ENCODE measurements at places on chromosomes 6 and 20. TPM values are rescaled to one million over a fixed set of nuclear protein-coding genes. Genes with fewer than 3 reads are reported as not detected.

The UFL1 gene
- 19.5 TPM for total RNA-seq

The PRDM13 gene
- not detected for total RNA-seq

DNA sequence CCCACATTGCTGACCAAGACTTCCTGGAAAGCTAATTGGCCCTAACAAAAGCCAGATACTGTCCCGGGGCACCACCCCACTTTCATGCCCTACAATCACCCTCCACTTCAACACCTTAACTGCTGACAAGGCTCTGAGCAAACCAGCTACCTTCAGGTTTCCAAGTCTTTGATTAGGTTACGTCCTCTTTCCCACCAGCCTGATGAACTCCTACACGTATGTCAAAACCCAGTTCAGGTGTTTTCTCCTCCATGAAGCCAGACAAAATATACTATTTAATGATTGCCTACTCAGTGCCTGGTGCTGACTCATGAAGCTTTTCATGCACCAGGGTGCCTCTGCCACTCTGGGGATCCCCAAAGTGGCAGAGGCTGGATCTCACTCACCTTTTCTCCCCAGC, 58.6 kb downstream of the CDH22 start:
- no peak overlapping the region for H3K4me3 ChIP-seq
- no peaks in the 10 kb centered on the region for H3K36me3 ChIP-seq
- DNase-seq = no peak
- H3K27ac ChIP-seq = no peak overlapping the region
- H3K4me1 ChIP-seq = no peaks in the 10 kb centered on the region
- H3K27me3 ChIP-seq = peaks cover 64% of the 10 kb centered on the region

DNA sequence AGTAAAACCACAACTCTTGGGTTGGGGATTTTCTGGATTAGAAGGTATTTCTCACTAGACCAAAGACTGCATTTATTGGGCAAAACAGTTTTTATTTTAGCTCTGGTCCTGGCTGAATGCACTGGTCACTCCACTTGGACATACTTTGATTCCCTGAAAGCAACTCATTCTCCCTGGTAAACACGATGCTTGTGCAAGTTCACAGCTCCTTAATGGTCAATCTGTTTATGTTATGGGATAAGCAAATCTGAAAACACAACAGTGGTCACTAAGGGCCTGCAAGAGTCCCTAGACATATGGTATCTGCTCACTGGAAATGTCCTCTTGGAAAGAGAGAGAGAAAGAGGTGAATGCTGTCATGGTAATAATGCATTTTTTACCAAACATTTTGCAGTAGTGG, 559.8 kb downstream of the CDH26 start:
- no peaks in the 10 kb centered on the region for H3K36me3 ChIP-seq
- no peak for DNase-seq
- no peaks in the 10 kb centered on the region for H3K4me1 ChIP-seq
- H3K27ac ChIP-seq = no peak overlapping the region

The BNIP5 gene
- total RNA-seq = not detected

The LGSN gene
- total RNA-seq = 0.25 TPM

The DACT2 gene
- total RNA-seq = not detected

The KCNS1 gene
- total RNA-seq = 2.3 TPM

DNA sequence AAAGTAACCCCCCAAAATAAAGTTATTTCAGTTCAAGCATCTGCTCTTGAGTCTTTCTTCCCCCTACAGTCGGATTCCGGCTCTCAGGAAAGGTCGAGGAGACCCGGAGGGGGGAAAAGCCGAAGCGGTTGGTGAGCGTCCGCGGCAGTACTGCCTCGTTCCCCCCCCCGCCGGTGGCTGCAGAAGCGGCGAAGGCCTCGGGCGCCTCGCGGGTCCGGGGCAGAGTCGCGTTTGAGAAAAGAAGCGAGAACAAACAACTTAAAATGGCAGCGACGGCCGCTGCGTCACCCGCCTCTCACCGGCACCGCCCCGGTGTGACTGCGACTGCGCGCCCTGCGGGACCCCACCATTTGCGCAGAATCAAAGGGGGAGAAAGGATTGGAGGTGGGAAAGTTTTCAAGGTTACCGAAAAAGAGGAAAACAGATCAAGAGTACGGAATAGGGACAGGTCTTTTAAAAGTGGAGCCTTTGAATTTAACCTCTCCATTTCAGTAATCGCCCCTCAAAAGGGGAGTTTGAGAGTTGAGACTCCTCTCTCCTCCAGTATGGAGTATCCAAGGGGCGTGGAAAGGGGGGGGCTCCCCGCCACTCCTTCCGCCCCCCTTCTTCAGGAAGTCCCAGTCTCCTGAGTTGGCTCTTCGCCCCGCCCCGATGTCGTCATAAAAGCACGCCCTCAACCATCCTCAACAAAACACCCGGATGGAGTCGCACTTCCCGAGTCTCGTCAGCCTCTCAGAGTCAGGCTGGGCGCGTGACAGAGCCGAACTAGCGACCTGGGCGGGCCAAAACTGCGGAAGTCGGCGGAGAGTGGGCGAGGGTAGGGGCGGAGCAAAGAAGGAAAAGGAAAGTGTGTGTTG, 1.9 kb upstream of the C6orf62 start:
- H3K27me3 ChIP-seq = no peaks in the 10 kb centered on the region
- peaks cover 7% of the 10 kb centered on the region for H3K36me3 ChIP-seq
- H3K27ac ChIP-seq = peak overlapping the region; percentile 100
- peak; percentile 99 for DNase-seq
- peak overlapping the region; percentile 98 for H3K4me3 ChIP-seq

The HEY2 gene
- total RNA-seq = 1.0 TPM

The MEP1A gene
- total RNA-seq = not detected

The HAO1 gene
- total RNA-seq = 0.20 TPM

The RGL2 gene
- 38.9 TPM for total RNA-seq

DNA sequence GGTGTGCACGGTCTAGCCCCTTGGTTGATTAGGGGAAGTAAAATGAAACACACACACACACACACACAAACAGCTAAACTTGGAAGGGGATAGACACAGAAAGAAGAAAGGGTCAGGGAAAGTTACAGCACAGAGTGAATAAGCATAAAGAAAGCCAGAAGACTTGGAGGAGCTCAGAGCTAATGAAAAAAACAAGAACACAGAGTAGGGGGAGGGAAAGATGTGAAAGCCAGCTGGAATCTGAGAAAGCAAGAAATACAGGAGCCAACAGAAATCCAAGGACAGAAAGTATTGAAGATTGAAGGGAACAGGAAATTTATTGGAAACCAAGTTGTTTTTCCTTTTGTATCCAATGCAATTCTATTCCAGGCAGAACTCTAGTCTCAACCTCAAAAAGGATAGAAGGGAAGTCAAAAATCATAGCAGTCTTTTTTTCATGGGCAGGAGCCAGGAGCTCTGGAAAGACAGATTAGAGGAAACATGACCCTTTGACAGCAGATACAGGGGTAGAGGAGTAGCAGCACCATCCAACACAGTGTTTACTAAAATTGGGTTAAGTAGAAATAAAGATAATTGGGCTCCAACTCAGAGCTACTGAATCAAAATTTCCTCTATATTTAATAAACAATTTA, 10.1 kb downstream of the HMGCLL1 start:
- H3K27ac ChIP-seq = no peak overlapping the region
- DNase-seq = no peak
- H3K36me3 ChIP-seq = no peaks in the 10 kb centered on the region
- H3K4me3 ChIP-seq = no peak overlapping the region
- H3K4me1 ChIP-seq = no peaks in the 10 kb centered on the region
- no peaks in the 10 kb centered on the region for H3K27me3 ChIP-seq

DNA sequence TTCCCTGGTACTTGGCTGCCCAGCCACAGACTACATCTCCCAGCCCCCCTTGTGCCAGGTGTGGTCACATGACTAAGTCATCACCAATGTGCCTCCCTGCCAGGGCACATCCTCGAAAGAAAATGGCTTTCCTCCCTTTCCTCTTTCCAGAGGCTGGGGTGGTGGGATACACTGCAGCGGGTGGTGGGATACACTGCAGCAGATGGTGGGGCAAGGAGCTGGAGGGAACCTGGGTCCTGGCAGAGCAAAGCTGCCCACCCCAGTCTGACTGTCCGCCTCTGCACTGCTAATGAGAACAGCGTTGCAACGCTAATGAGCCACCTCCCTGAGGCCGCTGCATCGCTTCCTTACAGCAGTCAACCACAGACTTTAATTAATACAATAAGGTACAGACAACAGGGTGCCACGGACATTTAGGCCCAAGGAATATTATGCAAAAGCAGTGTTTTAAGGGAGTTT, 125.3 kb downstream of the PREX1 start:
- no peak overlapping the region for H3K4me3 ChIP-seq
- no peaks in the 10 kb centered on the region for H3K27me3 ChIP-seq
- no peak overlapping the region for H3K27ac ChIP-seq
- peaks cover 4% of the 10 kb centered on the region for H3K4me1 ChIP-seq
- DNase-seq = no peak

GRCh38 chr6:87224971-87225370, 69.6 kb downstream of the ZNF292 start:
- no peaks in the 10 kb centered on the region for H3K27me3 ChIP-seq
- no peak overlapping the region for H3K27ac ChIP-seq
- no peak for DNase-seq
- no peaks in the 10 kb centered on the region for H3K4me1 ChIP-seq

The LY6G6C gene
- 0.66 TPM for total RNA-seq

The PAK5 gene
- total RNA-seq = 0.19 TPM

The MAP7 gene
- 3.3 TPM for total RNA-seq

DNA sequence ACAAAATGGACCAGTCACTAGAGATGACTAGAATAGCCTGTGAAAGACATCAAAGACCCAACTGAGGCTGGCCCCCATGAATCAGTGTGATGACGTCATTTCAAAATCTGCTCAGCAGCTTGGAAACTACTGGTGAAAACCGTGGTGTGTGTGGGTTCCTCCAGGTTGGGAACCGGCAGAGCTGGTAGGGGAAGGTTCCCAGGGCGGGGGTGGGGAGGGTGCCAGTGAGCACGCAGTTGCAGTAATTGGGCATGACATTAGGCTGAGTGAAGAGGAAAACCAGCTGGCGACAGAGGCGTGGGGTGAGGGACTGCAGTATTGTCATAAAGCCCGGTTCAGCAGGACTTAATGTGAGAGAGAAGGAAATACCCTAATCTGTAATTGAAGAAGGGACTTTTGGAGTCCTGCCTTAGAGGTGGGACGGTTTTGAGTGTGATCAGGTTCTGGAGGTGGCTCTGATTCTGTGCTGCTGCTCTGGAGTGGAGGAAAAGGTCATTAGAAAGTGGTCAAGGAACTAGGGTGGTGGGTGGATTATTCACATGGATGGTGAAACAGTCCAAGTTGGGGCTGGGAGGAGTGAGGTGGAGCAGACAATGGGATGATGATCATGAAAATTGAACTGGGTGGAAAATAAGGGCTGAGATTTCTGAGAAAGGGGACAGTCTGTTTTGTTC, 52.0 kb upstream of the MTHFD1L start:
- no peaks in the 10 kb centered on the region for H3K36me3 ChIP-seq
- peak overlapping the region; percentile 44 for H3K27ac ChIP-seq
- H3K4me1 ChIP-seq = peaks cover 15% of the 10 kb centered on the region
- peak; percentile 70 for DNase-seq

- H3K4me1 ChIP-seq = no peaks in the 10 kb centered on the region
- no peak for DNase-seq
Measured at GRCh38 chr6:20461576-20461975, 59.9 kb downstream of the E2F3 start.

GRCh38 chr6:44665143-44665542, 277.6 kb downstream of the CDC5L start:
- H3K4me3 ChIP-seq = no peak overlapping the region
- H3K27ac ChIP-seq = no peak overlapping the region
- DNase-seq = no peak
- no peaks in the 10 kb centered on the region for H3K36me3 ChIP-seq
- H3K27me3 ChIP-seq = no peaks in the 10 kb centered on the region

The TPD52L2 gene
- total RNA-seq = 145 TPM

DNA sequence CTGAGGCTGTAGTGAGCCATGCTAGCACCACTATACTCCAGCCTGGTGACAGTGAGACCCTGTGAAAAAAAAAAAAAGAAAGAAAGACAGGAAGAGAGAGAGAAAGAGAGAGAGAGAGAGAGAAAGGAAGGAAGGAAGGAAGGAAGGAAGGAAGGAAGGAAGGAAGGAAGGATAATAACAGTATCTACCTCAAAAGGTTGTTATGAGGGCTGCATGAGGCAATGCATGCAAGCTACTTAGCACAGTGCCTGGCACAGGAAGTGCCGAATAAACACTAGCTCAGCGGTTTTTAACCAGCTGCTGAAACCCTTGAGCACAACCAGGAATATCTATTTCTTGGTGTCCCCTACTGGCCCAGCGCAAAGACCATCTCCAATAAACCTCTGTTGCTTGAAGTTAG, 62.3 kb upstream of the TBC1D7 start:
- no peak overlapping the region for H3K27ac ChIP-seq
- no peak for DNase-seq
- no peaks in the 10 kb centered on the region for H3K27me3 ChIP-seq
- no peak overlapping the region for H3K4me3 ChIP-seq
- H3K4me1 ChIP-seq = peaks cover 9% of the 10 kb centered on the region

- H3K27me3 ChIP-seq = no peaks in the 10 kb centered on the region
- DNase-seq = peak; percentile 16
- H3K27ac ChIP-seq = no peak overlapping the region
- no peaks in the 10 kb centered on the region for H3K4me1 ChIP-seq
Measured at GRCh38 chr6:165922309-165922794, 245.3 kb downstream of the TBXT start.

GRCh38 chr6:116099036-116099435, 1.6 kb upstream of the NT5DC1 start:
- DNase-seq = no peak
- peaks cover 7% of the 10 kb centered on the region for H3K4me1 ChIP-seq
- H3K27ac ChIP-seq = no peak overlapping the region
- no peak overlapping the region for H3K4me3 ChIP-seq
- no peaks in the 10 kb centered on the region for H3K27me3 ChIP-seq
- no peaks in the 10 kb centered on the region for H3K36me3 ChIP-seq

The BMP5 gene
- 0.19 TPM for total RNA-seq

DNA sequence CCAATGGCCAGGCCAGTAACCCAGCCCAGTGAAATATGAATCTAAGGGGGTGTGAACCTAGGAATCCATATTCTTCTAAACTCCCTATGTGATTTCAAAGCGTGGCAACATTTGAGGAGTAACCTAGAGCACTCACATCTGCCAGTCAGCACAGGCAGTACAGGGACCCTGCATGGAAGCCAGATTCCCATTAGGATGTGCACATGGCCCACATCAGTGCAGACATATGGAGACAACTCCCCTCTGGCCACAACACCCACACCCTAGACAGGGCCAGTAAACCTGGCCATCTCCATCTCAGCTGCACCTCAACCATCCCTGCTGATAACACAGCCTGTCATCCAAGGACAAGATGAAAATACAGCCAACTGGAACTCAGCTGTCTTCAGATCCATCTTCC, 56.5 kb downstream of the KIF16B start:
- no peaks in the 10 kb centered on the region for H3K4me1 ChIP-seq
- no peaks in the 10 kb centered on the region for H3K36me3 ChIP-seq
- H3K27ac ChIP-seq = no peak overlapping the region
- no peak overlapping the region for H3K4me3 ChIP-seq
- no peak for DNase-seq
- no peaks in the 10 kb centered on the region for H3K27me3 ChIP-seq

- no peaks in the 10 kb centered on the region for H3K27me3 ChIP-seq
- no peaks in the 10 kb centered on the region for H3K4me1 ChIP-seq
- no peak overlapping the region for H3K27ac ChIP-seq
- H3K4me3 ChIP-seq = no peak overlapping the region
Measured at GRCh38 chr6:46819561-46819960, 26.4 kb downstream of the MEP1A start.

All from astrocyte (in vitro differentiated cells and primary cell).